ENCODE measurements at places on chromosomes 4 and X.

GRCh38 chrX:123607806-123608205, 125.0 kb downstream of the THOC2 start:
- no peak for DNase-seq

GRCh38 chrX:124344246-124344645, 2.1 kb upstream of the SH2D1A start:
- DNase-seq: no peak

DNA sequence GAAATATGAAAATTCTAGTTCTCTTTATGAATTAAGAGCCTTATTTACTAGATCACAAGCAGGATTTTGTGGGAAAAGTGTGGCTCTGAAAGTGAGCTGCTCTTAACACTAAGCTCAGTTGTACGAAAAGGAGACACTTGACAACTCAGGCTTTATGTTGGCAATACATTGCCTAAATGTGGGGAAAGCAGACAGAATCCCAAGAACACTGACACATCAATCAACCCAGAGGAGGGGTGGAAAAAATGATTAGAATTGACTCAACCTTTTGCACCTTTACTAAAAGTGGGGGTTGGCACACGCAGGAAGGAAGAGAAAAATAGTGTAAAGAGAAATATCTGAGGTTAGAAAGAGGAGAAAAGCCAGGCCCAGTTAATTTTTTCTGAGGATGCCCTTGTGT, 61.6 kb downstream of the CHST7 start:
- DNase-seq: no peak

DNA sequence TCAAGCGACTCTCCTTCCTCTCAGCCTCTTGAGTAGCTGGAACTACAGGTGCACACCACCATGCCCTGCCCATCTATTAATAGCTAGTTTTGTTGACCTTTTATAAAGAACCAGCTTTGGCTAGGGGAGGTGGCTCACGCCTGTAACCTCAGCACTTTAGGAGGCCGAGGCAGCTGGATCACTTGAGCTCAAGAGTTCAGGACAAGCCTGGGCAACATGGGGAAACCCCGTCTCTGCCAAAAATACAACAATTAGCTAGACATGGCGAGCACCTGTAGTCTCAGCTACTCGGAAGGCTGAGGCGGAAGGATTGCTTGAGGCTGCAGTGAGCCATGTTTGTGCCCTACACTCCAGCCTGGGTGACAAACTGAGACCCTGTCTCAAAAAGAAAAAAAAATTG, 2.7 kb downstream of the TKTL1 start:
- no peak for DNase-seq

DNA sequence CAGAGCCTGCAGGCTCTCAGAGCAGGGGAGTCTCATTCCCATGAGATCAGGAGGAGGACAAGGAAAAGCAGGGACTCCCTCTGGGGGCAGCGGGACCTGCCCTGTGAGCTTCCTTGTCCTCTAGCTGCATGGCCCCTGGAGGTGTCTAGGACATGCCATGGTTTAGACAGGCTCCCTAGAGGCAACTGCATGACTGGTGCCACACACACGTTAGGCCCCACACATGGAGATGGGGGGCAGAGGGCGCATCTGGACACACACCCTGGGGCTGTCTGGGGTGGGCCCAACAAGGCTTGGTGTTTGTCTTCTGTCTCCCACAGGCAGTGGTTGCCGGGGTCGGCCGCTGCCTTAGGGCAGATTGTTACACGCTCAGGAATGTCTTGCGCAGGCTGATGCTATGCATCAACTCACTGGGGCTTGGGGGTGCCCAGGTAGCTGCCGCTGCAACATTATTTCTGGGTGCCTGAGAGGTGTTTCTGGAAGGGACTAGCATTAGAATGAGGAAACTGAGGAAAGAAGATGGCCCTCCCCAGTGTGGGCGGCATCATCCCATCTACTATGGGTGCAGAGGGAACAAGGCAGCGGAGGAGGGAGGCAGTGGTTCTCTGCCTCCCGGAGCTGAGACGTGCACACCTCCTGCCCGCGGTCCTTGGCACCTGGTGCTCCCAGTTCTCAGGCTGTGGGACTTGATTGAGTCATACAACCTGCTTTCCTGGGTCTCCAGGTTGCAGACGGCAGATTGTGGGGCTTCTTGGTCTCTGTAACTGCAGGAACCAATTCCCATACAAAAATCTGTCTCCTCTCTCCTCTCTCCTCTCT, 32.1 kb upstream of the GPR78 start:
- DNase-seq: no peak

DNA sequence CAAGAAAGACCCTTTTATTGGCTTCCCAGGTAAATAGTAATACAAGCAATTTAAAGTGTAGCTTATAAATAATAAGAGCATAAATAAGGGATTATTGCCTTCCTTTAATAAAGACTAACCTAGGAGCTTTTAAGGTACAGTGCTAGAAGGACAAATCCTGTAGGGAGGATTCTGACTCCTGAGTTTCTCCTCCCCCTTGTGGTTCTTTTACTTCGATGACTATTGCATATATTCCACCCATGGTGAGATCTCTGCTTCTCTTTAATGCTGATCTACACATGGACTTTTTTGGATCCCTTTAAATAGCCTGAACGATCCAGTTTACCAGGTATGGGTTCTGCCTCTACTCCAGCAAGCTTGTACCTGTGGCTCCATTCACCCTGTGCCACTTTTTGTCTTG, 2.5 kb downstream of the GALNT7 start:
- DNase-seq: no peak

- DNase-seq: no peak
Observed at GRCh38 chr4:5734853-5735252, 23.9 kb downstream of the EVC start.

- DNase-seq: no peak
Observed at GRCh38 chr4:175961604-175962003, 104.0 kb upstream of the WDR17 start.

GRCh38 chr4:20764366-20764992, 64.2 kb downstream of the PACRGL start:
- DNase-seq: no peak

DNA sequence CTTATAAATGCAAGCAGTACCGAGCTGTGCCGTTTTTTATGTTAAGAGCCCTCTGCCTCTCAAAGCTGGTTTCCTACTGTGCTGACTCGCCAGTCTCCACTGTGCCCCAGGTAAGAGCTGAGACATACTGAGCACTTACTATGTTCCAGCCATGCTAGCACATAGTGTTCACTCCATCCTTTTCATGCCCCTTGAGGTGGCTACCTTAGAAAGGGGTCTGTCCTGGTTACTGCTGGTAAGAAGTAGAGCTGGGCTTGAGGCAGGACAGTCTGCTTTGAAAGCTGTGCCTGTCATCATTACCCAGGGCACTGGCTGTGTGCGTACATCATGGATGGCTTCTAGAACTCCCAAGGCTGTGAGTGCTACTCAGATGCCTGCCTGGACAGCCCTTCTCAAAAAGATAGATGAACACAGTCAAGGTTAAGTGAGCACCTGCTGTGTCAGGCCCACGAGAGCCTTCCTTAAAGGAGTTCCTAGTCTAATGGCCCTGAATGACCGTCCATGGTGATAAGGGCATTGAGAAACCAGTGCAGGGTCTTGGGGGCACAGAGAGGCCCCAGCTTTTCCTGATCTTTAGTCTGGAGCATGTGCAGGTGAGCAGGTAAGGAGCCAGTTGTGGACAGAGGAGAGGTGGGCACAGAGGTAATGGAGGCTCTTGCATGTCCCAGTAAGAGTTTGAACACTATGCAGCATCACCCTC, 1.6 kb downstream of the STK32B start:
- no peak for DNase-seq

- no peak for DNase-seq
Observed at GRCh38 chr4:154491341-154492271, at the start of gene DCHS2. Gene DCHS2, minus strand, starts transcription at chr4:154491799. Its CDS starts 444 bp downstream, at chr4:154491355.

DNA sequence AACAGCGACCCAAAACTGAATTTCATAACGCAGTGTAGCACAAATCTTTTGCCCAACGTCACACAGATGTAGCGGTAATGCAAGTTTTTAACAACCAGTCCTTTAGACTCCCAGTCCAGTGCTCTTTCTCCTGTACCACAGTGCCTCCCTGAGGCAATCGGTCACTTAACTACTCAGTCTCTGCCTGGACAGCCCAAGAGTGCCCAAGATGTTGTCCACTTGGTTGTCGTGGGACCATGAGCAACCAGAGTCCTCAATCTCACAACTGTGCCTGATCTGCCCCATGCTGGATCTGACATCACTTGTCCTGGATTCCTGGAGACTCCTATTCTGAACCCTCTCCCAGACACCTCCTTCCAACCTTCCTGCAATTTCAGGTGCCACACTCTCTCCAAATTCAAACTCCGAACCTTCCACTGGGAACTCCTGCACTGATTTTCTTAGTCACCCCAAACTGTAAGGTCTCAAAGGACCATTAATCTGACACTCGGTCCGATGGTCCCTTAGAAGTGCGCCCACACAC, 702 bp downstream of the MMGT1 start:
- no peak for DNase-seq

GRCh38 chr4:60579335-60579734, 620.8 kb upstream of the ADGRL3 start:
- no peak for DNase-seq

DNA sequence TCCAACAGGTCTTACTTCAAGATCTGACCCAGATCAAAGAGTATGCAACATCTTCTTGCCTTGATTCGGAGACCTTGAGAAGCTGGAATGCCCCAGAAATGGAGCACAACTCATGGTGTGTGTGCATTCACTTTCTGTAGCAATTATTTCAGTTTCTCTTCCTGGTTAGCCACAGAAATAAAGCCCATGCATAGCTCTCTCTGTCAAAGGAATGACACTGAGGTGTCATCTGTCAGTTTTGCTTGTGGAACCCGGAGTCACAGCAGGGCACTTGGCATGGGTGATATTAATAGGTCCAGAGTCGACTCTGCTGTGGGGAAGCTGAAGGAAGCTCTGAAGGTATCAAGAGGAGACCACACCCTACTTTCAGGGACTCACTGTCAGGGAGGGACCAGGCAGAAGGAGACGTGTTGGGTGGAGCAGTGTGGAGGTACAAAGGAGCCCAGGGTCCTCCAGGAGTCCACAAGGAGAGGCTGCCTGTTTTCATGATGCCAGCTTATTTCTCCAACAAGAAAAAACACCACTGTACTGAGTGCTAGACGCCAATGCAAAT, 10.7 kb downstream of the CLNK start:
- no peak for DNase-seq

GRCh38 chrX:41045960-41046567, 39.2 kb upstream of the USP9X start:
- no peak for DNase-seq

- DNase-seq: no peak
Observed at GRCh38 chr4:182932651-182933050, 15.5 kb upstream of the DCTD start.

GRCh38 chr4:3335385-3335784, 42.6 kb downstream of the RGS12 start:
- no peak for DNase-seq

DNA sequence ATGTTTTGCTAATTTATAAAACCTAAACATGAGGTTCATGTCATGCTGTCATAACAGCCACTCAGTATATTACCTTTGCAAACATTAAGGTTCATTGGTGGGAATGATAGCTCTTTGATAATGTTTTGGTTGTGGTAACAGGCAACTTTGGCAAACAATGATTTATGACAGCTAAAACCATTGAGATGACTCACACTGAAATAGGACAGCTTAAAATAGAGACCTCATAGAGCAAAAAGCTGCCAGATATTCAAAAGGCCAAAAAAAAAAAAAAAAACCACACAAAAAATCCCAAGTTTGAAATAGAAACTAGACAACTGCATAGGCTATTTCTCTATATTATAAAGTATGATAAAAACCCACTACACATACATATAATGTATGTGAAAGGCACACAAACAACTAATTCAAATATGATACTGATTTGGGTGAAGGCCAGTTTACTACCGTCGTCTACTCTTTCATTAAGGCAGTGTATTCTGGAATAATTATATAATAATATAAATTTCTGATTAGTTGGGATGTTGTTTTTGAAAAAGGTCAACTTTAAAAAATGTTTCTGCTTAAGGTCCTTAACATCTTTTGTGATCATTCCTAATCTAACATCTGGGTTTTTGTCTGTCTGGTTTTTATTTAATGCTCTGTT, 646.0 kb upstream of the PITX2 start:
- no peak for DNase-seq

DNA sequence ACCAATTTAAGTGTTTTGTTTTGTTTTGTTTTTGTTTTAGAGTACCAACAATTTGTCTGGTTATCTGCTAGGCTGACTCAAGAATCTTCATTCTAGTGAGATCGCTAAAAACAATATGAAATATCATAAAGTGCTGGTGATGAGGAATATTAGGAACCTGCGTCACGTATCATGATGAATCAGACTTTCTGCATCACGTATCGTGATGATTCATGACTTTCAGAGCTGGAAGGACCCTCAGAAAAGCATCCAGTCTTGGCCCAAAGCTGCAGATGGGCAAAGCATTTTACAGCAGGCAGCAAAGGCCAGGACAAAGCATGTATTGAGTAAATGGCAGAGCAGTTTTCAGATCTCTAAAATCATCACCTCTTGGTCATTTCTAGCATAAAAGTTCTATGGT, 278.0 kb upstream of the BOD1L1 start:
- no peak for DNase-seq

DNA sequence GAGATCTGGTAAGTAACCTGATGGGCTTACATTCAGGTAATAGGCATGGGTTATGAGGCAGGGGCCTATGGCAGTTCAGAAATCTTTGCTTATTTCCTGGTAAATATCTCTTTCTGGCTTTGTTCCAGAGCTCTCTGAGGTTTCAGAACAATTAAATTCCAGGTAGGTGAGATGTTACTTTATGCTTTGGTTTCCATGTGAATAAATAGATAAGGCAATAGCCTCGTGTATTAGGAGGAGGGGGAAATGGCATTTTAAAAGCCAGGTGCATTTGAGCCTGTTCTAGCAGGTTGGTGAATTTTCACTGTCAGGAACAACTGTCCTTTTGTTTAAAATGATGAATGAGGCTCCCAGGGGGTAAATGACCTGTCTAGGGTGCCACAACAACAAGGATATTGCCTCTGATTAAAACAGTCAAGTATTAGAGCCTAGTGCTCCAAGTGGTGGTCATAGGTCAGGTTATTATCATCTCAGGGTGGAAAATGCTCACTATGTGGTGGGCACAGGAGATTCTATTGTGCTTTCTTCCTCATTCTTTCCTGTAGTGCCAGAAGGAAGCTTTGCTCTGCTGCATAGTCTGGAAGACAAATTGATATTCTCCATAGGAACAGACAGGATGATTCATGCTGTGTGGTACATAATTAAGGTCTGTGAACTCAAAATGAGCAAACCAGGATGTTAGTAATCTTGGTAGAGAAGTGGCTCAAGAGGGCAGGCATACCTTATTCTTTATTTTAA, 296.2 kb downstream of the INPP4B start:
- no peak for DNase-seq

DNA sequence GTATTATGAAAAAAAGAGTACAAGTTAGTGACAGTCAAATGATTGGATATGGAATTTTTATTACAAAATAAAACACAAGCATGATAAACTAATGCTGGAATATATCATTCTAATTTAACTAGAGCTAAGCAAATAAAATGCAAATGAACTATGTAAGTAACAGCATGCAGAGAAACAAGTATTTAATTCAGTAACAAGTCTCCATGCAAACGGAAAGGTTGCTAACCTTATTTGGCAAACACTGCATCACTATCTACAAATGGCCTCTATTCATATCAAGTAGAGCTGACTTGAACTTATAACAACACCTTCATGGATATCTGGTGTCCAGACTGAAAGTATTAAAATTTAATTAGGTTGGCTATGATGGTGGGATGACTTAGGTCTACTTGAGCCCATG, 15.4 kb downstream of the PPM1K start:
- no peak for DNase-seq

- DNase-seq: no peak
Observed at GRCh38 chr4:48898733-48899431, 7.7 kb downstream of the OCIAD2 start.

- DNase-seq: no peak
Observed at GRCh38 chrX:134482371-134482770, 22.4 kb downstream of the HPRT1 start.
